ENCODE measurements at places on chromosomes 16 and 17. TPM values are rescaled to one million over a fixed set of nuclear protein-coding genes. Genes with fewer than 3 reads are reported as not detected.

The KRTAP4-9 gene
- total RNA-seq, result not detected

The LUC7L gene
- 48.4 TPM for total RNA-seq

The CNTNAP4 gene
- not detected for total RNA-seq

The ZPBP2 gene
- not detected for total RNA-seq

The HOXB8 gene
- 7.3 TPM for total RNA-seq

The HASPIN gene
- 11.9 TPM for total RNA-seq

The G6PC3 gene
- 117 TPM for total RNA-seq

The MT4 gene
- not detected for total RNA-seq

The JUP gene
- 85.1 TPM for total RNA-seq

The CA5A gene
- not detected for total RNA-seq

The RCVRN gene
- not detected for total RNA-seq

The PRR35 gene
- 0.12 TPM for total RNA-seq

The KCTD2 gene
- 31.2 TPM for total RNA-seq

The CD300A gene
- total RNA-seq, result not detected

The KCNH6 gene
- total RNA-seq, result not detected

The CLEC3A gene
- total RNA-seq, result not detected

The KRT33B gene
- total RNA-seq, result not detected

The PLD2 gene
- 21.4 TPM for total RNA-seq

The SMPD3 gene
- 0.19 TPM for total RNA-seq

The SLC38A8 gene
- total RNA-seq, result not detected

The CCDC144A gene
- 1.3 TPM for total RNA-seq

The TERB1 gene
- total RNA-seq, result not detected

The ADORA2B gene
- total RNA-seq, result 14.4 TPM

The CIAO2B gene
- total RNA-seq, result 178 TPM

The SCARF1 gene
- 0.23 TPM for total RNA-seq

The OR1F1 gene
- 0.17 TPM for total RNA-seq

The SKAP1 gene
- total RNA-seq, result 0.45 TPM

The TBX6 gene
- total RNA-seq, result 0.31 TPM

The SLC52A1 gene
- total RNA-seq, result 0.80 TPM

The SNX20 gene
- total RNA-seq, result not detected

The MPV17L gene
- 6.9 TPM for total RNA-seq

The NUP88 gene
- total RNA-seq, result 93.5 TPM

The SLC43A2 gene
- total RNA-seq, result 4.0 TPM

The SLC7A6OS gene
- total RNA-seq, result 9.7 TPM

The HOXB6 gene
- total RNA-seq, result 5.1 TPM

The ETV4 gene
- total RNA-seq, result 57.5 TPM

The GRIN2C gene
- 0.24 TPM for total RNA-seq

The TPPP3 gene
- 16.5 TPM for total RNA-seq

The HAS3 gene
- 52.3 TPM for total RNA-seq
